AG10803 (cell line): ENCODE measurements at places on chromosomes 3 and 15.

DNA sequence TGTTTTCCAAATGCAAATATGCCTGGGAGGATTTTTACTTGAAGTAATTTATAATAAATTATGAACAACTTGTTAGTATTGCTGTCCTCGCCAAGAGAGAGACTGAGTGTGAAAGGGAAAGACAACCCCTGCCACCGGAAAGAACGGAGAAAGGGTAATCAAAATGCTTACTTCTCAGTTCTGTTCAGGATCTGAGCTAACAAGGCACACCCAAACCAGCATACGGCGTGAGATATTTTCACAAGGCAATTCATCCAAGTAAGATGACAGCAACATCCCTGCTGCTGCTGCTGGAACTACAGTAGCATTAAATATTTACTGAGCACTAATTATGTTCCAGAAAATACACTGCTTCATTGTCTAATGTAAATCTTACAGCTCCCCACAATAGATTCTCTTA, 96.1 kb downstream of the KBTBD8 start:
- DNase-seq = no peak

DNA sequence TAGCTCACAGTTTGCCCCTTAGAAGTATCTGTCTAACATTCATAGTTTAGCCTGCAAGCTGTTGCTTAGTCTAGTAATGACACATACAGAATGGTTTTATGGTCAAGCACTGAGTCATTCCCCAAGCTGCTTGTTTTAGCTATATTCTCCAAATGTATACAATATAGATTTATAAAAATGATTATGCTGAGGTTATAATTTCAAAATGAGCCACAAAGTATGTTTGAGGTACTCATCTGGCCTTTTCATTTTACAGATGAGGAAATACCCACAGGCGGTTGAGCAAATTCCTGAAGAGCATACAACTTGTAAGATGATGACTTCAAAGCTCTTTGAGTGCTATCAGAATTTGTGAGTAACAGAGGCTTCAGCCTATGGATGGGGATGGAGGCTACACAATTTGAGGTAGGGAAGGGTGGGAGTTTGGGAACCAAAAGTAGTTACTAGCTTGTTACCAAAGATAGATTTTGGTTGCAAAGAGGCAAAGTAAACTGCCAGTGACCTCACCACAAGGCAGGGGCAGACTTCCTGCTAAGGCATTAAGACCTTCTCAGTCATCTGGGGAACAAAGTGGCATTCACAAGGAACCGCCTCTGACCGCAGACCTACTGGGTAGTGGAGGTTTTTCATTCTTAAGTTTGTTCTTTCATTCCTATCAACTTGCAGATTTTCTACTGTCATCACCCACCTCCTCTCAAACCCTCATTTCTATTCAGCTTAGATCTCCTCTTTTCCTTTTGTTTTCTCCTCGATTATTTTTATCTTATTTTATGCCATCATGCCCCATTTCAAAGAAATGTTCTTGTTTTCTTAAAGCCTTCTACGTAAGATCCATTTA, 257.2 kb upstream of the NECTIN3 start:
- peak; percentile 82 for DNase-seq

- no peak for DNase-seq
Measured at GRCh38 chr3:165749241-165749640, 88.0 kb downstream of the BCHE start.

DNA sequence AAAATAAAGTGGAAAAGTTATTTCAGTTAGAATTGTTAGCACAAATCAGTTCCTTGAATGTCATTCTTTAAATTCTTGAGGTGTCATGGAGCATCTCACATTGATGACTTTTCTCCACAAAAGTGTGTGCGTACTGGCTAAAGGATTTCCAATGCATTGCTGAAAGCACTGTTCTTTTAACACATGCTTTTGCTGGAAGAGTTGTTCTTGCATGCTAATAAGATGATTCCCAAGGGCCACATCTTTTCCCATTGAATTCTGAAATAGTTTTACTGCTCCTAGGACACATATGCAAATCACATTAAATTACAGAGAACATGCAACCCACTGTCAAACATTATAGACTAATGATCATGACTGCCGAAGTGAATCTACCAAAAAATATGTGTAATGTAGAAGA, 516.3 kb upstream of the CADM2 start:
- no peak for DNase-seq

DNA sequence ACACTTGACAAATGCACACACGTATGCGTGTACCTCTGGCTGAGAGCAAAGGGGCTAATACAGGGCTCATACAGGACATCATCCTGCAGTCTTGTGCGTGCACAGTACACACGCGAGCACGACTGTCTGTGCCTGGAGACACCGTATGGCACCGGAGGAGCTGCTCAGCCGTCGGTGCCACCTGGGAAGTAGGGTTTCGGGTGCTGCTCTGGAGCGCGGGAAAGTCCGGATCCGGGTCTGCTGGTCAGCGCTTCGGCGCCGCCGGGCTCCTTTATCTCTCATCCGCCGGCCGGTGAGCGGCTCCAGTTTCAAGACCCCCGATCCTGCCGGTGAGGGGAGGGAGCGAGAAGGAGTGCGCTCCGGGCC, 9.3 kb downstream of the FOXL2 start:
- no peak for DNase-seq
